Stimulated activated CD4-positive, alpha-beta T cell treated with anti-CD3 and anti-CD28 coated beads, Interleukin-1b, Interleukin-23, amount 100 ng/mL, for 1 hour (primary cell): ENCODE measurements at places on chromosomes 5 and 9.

DNA sequence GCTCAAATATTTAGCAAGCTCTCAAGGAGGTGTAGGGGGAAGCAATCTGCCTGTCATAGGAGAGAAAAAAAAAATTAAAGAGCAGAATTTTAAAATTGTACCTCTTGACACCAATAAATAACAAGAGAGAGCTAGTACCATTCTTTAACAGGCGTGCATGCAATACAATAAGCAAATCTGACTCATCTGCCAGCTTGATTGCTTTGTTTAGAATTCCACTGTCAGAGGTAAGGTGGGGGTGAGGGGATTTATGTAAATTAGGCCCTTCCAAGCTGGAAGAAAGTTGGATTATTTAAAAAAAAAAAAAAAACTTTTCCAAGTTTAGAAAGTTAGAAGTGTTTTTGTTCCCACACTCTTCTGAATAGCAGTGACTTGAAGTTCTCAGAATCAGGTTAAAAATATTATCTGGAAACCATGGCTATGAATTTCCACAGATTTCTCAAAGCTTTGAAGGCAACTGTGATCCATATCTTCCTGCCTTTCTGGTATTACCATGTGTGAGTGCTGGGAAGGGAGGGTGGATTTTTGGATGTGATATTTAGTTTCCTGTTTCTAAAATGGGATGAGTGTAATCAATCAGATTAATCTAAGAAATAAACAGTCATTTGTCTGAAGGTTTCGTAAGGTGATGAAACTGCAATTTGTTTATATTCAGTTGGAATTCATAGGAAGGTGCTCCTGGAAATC, 477.5 kb downstream of the TLE4 start:
- no peak for DNase-seq

GRCh38 chr5:169413416-169413815, 112.5 kb upstream of the SLIT3 start:
- DNase-seq = no peak

- no peak for DNase-seq
These were observed 246.8 kb downstream of the ARHGAP26 start for GRCh38 chr5:143016777-143017516.

GRCh38 chr9:134315716-134316448, 10.4 kb upstream of the RXRA start:
- DNase-seq = no peak

DNA sequence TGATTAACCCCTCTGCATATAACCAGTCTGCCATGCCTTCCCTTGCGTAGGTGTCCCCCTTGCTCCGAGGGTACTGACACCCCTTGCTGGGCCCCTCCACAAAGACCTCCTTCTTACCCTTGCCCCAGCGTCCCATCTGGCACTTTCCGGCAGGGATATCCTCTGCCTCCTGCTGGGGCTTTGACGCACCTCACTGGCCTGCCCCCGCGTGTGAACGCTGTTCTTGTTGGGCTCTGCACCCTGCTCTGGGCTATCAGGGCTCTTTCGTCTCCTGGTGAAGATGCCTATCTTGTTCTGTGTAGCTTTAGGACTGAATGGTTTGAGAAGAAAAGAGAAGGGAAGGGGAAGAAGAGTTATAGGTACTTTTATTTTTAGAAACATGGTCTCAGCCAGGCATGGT, 53.0 kb downstream of the SUB1 start:
- no peak for DNase-seq

DNA sequence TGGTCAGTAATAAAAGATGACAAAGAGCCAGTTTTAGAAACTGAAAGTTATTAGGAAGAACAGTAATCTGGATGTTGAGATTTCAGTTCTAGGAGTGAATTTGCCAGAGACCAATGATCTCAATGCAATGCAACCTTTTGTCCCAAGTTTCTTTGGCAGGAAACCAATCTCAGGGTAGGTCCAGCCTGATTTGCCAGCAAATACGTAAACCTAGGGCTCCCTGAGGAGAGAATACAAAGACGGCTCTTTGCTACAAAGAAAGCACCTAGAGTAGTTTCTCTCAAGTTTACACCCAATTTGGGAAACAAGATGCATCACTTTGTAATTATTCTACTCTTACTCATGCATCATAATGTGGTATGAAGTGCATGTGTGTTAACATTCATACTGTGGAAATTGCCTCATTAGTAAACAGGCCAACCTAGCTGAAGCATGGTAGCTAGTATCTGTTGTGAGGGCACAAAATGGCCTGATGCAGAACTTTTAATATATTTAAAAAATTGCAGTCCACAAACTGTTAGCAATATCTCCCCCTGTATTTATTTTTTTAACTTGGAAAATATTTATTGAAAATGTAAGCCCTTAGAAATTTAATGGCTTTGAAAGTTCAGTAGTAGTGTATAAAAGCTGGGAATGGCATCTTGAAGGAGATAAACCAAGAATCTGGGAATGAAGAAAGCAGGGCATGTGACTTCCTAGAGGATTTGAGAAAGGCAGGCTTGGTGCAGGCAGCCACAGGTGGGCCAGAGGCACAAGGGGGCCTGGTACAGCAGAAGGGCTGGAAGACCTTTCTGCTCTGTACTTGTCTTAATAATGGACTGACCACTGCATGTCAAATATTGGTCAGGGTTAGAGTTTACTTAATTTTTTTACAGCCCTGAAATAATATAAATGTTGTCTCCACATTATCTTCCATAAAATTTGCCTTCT, 59.5 kb downstream of the MAST4 start:
- DNase-seq = no peak

DNA sequence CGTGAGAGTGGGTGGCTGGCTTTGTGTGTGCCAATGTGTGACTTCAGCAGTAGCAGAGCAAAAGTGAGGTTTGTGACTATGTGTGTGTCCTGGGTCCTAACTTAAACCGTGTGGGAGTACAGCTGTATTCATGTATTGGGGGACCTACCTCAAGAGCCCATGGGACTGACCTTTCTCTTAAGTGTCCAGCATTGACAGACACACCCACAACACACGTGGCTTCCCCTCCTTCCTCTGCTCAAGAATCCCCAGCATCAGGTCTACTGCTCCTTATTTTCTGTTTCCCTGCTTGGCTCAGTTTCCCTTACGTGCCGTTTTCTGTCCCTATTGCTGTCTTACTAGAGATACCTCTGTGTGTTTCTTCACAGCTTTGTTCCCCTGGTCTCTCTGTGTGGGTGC, 616 bp downstream of the IL11RA start:
- DNase-seq = no peak

DNA sequence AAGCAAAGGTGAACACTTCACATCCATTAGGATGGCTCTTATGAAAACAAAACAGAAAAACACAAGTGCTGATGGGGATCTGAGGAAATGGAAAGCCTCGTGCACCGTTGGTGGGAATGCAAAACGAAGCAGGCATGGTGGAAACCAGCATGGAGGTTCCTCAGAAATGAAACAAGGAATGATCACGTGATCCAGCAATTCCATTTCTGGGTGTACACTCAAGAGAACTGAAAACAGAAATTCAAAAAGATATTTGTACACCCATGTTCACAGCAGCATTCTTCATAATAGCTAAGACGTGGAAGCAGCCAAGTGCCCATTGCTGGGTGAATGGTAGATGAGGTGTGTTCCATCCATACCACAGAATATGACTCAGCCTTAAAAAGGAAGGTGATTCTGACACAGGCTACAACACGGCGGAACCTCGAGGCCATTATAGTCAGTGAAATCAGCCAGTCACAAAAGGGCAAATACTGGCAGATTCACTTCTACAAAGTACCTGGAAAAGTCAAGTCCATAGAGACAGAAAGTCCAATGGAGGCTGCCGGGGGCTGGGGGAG, 87.2 kb upstream of the RAPGEF1 start:
- DNase-seq = no peak

GRCh38 chr5:62948301-62948700, 369.7 kb downstream of the LRRC70 start:
- DNase-seq = no peak

GRCh38 chr9:128969491-128969890, 22.0 kb downstream of the NUP188 start:
- no peak for DNase-seq

GRCh38 chr9:102768002-102768401, 227.1 kb upstream of the CYLC2 start:
- DNase-seq = no peak

DNA sequence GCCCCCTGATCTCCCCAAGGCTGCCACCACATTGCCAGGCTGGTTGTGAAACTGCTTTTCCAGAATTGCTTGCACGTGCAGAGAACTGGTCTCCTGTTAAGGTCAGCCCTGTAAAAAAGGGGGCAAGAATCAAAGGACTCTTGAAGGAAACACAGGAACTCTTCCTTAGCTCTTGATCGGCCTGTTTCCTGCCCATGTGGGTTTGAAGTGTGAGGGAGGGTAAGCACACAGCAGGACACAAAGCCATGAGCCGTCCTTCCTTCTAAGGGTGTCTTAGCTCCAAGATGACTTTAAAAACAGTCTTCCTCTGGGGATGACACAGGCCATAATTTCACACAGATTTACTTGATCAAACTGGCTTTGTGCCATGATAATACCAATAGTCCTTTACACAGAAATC, 36.1 kb downstream of the TEK start:
- DNase-seq = no peak

- no peak for DNase-seq
These were observed 4.9 kb downstream of the GTF3C5 start for GRCh38 chr9:133035669-133036068.

DNA sequence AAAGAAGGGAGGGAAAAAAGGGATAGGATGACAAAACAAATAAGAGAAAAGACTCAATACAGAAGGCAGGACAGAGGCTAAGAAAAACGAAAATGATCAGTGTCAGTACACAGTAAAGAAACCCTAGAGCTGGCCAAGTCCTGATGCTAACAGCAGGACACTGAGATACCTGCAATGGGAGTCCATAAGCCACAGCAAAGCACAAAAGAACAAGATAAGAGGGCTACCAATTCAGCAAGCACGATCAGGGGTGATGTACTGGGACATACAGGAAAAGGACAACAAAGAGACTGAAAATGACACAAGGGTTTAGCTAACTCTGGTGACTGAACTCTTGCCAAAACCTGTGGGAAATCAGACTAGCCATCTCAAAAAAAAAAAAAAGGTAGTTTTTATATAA, 1072.6 kb upstream of the COX7C start:
- no peak for DNase-seq

DNA sequence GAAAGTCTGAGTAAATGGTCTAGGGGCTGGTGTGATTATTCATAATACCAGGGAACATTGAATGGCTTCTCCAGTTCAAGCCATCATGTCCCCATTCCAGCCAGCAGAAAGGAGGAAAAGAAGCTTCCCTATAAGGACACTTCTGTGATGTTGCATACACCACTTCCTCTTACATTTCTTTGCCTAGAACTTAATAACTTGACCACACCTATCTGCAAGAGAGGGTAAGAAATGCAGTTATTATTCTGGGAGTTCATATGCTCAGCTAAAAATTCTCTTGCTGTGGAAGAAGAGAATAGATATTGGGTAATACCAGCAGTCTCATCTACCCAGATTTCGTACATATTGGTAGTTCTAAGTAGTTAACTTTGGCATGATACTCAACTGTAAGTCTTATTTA, 166.1 kb downstream of the SLC28A3 start:
- DNase-seq = no peak

DNA sequence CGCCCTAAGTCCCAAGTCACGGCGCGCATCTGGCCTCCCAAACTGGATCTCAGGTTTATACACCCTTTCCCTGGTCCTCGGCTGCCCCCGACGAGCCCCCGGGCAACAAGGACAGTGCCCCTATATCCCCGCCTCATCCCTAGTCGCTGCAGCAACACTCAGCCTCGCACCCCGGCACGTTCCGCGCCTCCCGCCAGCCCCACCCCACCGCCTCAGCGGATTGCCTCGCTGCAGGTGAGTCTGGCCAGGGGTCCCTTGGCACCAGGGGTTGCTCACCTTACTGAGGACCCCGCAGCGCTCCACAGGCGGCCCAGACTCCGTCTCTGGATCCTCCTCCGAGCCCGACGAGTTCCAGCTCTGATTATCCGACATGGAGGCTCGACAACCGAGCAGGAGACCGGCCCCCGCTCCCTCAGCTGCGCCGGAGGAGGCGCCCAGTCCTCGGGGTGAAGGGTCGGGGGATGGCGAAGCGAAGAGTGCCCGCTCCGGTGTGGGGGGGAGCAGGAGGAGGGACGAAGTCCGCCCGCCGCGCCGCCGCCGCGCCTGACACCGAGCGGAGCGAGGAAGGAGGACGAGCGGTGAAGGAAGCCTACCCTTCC, 494 bp downstream of the CERT1 start:
- DNase-seq = no peak

- DNase-seq = no peak
These were observed 46.8 kb upstream of the RNF20 start for GRCh38 chr9:101486693-101487442.

GRCh38 chr5:115907177-115907576, 55.1 kb upstream of the LVRN start:
- no peak for DNase-seq

DNA sequence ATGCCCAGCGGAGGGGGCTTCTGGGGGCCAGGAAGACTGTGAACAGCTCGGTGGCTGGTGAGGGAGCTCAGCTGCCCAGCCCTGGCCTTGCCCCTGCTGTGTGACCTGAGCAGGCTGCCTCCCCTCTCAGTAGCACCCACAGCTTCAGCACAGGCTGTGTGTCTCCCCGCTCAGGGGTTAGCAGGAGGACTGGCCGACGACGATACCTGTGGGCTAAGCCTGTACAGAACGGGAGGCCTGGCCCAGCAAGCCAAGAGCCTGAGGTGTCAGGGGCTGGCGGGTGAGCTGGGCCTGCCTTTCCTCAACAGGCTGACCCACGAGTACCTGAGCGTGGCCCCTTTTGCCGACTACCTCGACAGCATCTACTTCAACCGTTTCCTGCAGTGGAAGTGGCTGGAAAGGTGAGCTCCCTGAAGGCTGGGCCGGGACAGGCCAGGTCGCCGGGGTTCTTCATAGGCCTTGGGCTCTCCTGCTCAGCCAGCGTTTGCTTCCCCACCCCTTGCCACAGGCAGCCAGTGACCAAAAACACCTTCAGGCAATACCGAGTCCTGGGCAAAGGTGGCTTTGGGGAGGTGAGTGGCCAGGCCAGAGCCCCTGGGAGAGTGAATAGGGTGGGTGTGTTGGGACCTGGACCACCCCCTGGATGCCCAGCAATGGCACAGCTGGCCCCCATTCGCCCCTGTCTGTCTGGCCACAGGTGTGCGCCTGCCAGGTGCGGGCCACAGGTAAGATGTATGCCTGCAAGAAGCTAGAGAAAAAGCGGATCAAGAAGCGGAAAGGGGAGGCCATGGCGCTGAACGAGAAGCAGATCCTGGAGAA, 6.6 kb downstream of the GRK6 start:
- DNase-seq = no peak

GRCh38 chr9:128159522-128159783, 612 bp upstream of the BBLN start:
- peak; percentile 2 for DNase-seq

- DNase-seq = no peak
These were observed 10.7 kb downstream of the OR1L8 start for GRCh38 chr9:122572456-122572855.
